Frontal cortex (tissue), 4 donors: ENCODE measurements at places on chromosomes 2 and 18. TPM values are rescaled to one million over a fixed set of nuclear protein-coding genes. Genes with fewer than 3 reads are reported as not detected.

GRCh38 chr2:208250388-208250787 is 4.5 kb downstream of the IDH1 start:
- DNase-seq, result no peak

DNA sequence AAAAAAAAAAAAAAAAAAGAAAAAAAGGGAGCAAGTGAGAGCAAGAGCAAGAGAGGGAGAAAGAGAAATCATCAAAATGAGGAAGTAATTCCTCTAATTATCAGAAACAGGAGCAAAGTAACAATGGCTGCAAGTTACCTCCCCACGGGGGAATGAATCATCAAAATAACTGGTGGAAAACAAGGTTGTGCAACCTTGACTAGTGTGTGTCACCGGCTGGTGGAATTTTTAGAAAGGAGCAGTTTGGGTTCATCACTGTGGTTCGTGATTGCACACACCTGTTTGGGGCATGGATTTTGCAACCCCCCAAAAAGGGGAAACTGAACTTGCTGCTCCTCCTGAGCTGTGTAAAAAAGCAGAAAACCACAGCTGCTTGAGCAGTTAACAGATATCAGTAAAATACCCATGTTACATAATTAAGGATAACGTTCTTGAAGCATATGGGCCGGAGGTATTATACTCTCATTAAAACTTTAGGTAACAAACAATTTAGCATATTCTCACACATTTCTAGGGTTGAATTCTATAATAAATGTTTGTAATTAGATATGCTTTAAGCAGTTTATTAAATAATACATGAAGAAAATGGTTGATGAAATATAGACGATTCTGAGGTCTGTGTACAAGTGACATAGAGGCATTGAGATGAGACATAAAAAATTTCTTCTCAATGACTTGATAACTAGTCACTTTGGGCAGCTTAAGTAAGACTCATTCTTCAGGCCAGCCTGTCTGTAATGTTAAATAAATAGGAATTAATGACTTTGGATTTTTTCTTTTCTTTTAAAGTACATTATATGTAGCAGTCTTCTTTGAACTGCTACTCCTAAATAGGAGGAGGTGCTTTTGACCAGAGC is 184.2 kb upstream of the ZEB2 start:
- DNase-seq, result no peak

DNA sequence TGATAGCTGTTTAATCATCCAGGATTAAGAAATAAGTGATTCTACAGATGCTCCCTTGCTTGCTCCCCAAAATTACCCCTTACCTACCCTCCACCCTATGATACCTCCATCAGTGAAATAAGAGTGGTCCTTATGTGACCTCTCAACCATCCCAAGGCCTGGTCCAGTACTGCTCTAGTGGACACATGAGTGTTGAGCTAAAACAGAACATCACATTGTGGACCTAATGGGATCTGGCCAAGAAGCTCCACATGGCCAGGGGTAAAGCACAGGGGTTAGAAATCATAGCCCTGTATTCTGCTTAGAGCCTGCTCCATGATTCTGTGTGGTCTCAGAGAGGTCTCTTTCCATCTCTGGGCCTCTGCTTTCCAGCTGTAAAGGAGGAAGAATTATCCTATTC is 355.6 kb downstream of the TNS1 start:
- no peak for DNase-seq

DNA sequence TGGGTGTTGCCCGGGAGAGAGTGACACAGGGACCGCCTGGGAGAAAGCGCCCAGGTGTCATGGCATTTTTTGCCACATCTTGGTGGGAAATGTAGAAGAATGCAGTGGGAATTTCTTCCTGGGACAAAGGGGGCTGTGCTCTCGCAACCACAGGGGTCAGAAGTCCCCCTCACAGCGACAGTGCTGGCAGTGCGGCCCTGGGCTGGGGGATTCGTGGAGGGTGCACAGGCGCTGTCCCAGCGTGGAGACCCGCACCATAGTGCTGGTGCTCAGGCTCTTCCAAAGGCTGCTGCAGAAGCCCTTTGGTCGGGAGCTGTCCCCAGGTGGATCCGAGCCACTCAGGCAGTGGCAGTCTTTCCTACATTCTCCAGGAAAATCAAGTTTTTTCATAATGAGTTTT is 128.8 kb upstream of the SOX11 start:
- no peak for DNase-seq

- no peak for DNase-seq
Observed at GRCh38 chr2:25044990-25045389, 3.1 kb downstream of the EFR3B start.

GRCh38 chr18:8991155-8991554 is 111.3 kb upstream of the NDUFV2 start:
- no peak for DNase-seq

- DNase-seq, result no peak
Observed at GRCh38 chr2:152198499-152198898, 22.9 kb upstream of the STAM2 start.

DNA sequence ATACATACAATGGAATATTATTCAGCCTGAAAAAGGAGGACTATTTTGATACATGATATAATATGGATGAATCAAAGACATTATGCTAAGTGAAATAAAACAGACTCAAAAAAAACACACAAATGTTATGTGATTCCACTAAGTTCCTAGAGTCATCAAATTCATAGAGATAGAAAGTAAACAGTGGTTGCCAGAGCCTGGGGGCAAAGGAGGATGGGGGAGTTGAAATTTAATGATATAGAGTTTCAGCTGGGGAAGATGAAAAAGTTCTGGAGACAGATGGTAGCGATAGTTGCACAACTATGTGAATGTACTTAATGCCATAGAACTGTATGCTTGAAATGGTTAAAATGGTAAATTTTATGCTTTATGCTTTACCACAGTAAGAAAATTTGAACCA is 119.7 kb downstream of the METTL4 start:
- no peak for DNase-seq

- no peak for DNase-seq
Observed at GRCh38 chr2:101232770-101233169, 19.9 kb upstream of the CNOT11 start.

- no peak for DNase-seq
Observed at GRCh38 chr18:79478484-79479115, 82.9 kb downstream of the NFATC1 start.

DNA sequence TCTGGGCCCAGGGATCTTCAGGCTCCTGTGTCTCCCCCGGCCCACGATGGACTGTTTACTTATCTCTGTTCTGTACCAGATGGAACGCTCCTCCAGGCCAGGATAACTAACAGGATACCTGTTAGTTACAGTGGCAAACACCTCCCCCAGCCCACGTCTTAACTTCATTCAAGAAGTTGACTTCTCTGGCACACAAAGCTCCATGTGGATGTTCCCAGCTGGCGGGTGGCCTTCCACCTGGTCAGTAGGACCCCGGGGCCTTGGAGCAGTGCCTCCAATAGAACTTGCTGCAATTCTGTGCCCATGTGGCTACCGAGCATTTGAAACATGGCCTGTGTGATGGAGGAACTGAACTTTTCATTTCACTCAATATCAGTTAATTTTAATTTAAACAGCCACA is 165.1 kb upstream of the GLI2 start:
- no peak for DNase-seq

DNA sequence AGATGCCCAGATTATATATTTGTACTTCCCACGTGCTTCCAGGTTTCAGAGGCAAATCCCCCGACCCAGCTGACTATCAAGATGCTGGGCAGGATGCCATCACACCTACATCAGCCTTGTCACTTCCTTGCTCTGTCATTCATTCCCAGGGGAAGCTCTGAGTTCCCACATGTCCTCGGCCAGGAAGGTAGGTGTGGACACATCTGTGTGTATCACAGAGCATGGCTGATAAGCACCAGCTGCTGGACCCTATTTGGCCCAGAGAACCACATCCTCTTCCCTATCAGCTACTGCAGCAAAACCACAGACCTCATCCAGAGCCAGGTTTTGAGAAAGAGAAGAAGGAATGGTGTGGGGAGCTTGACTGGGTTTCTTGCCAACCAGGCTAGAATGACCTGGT is 31.9 kb upstream of the ITGA6 start:
- no peak for DNase-seq

DNA sequence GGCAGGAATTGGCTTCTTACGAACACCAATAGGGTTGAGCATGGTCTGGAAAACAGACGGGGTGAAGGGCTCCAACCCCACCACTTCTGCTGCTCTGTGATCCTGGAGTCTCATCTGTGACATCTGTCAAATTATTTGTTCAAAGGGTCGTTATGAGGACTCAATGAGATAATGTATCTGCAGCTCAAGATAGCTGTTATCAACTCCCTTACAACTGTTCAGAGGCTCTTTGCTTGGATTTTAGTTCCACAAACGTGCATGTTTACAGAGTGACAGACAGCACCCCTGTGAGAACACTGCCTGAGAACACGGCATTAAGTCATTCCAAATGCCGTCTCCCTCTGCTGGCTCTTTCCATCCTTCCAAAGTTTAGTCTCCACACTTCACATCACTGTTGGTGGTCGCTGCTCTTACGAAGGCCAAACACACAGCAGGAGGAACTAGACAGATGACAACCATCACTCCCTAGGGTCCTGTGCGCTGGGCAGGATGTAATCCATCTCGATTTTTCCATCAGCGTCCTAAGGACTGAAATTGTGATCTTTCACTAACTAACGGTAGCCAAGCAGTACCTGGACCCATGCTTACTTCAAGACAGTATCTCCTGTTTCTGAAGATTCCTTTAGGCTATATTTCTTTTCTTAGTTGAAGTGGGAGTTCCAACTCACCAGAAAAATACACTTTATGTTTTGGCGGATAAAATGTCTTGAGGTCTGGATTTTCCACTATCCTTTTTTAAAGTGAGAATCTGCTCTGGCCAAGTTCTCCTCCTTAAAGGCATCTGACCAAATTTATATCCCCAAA is 220.3 kb downstream of the ANAPC1 start:
- DNase-seq, result no peak

- no peak for DNase-seq
Observed at GRCh38 chr2:223000872-223001796, 50.9 kb upstream of the KCNE4 start.

GRCh38 chr2:236521556-236521955 is 48.1 kb upstream of the ACKR3 start:
- DNase-seq, result no peak

- DNase-seq, result peak; percentile 36
Observed at GRCh38 chr2:100257939-100258338, 64.4 kb downstream of the LONRF2 start.

- DNase-seq, result no peak
Observed at GRCh38 chr2:58099096-58099769, 52.6 kb downstream of the VRK2 start.

DNA sequence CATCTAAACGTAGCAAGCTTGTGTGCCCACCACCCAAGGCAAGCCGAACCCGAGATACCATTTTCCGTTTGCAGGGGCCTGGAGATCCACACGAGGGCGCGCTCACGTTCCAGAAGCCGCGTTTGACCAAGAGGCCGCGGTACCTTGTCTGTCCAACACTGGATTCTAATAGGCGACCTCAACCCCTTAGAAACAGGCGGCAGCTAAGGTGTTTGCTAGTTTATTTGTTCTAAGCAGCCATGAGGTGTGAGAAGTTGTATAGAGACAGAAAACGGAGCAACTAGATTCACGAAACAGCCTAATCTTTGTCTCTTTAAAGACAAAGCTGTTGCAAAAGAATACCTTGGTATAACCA is 4.2 kb downstream of the HOXD11 start:
- DNase-seq, result no peak

DNA sequence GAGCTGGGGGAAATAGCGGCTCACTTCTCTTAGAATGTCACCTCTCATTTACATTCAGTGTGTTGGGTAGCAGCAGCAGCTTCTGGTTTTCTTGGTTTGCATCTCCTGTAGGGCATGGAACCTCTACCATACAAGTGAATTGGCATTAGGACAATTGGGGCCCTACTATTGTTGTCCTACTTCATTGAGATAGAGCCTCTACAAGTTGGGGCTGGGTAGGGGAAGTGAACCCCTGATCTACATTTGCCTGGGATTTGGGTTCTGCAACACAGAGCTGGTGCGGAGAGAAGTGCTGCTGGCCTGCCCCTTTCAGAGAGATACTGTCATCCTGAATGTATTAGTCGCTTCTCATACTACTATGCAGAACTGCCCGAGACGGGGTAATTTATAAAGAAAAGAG is 391.6 kb upstream of the HS6ST1 start:
- DNase-seq, result no peak

GRCh38 chr2:137237055-137237454 is 471.7 kb downstream of the THSD7B start:
- DNase-seq, result no peak

Gene KIF5C
- total RNA-seq, result 388 TPM

Gene AKAIN1
- 4.5 TPM for total RNA-seq

Gene ANTXR1
- total RNA-seq, result 8.2 TPM

Gene REG1A
- not detected for total RNA-seq

Gene NT5C1B
- not detected for total RNA-seq

Gene STARD6
- total RNA-seq, result 0.82 TPM

Gene ST8SIA3
- 18.8 TPM for total RNA-seq

Gene DTNA
- 46.5 TPM for total RNA-seq

Gene ATG16L1
- total RNA-seq, result 35.9 TPM

Gene PLCL1
- 32.6 TPM for total RNA-seq

Gene CABLES1
- total RNA-seq, result 4.9 TPM

Gene FAP
- total RNA-seq, result 2.4 TPM
